Stimulated activated CD8-positive, alpha-beta memory T cell treated with anti-CD3 and anti-CD28 coated beads, Interleukin-4, amount 100 ng/mL, for 4 hours (primary cell): ENCODE measurements at places on chromosomes 4 and X.

- DNase-seq, result no peak
These were observed 2.9 kb downstream of the UBA6 start for GRCh38 chr4:67697860-67698687.

DNA sequence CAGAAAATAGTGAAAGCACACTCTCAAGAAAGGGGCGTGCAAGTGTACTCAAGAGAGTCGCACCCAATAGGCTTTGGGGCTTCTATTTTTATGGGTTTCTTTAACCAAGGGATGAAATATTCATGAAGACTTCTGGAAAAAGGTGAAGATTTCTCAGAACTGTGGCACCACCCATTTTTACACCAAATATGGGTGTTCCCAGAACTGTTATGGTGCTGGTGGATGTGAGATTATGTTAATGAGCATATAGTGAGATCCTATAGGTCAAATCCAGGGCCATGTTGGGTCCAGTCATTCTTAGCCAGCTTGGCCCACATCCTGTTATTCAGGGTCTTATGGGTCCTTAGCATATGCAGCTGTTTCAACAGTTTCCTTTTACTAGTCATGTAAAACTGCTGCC is 61.0 kb upstream of the SMIM10 start:
- DNase-seq, result no peak

DNA sequence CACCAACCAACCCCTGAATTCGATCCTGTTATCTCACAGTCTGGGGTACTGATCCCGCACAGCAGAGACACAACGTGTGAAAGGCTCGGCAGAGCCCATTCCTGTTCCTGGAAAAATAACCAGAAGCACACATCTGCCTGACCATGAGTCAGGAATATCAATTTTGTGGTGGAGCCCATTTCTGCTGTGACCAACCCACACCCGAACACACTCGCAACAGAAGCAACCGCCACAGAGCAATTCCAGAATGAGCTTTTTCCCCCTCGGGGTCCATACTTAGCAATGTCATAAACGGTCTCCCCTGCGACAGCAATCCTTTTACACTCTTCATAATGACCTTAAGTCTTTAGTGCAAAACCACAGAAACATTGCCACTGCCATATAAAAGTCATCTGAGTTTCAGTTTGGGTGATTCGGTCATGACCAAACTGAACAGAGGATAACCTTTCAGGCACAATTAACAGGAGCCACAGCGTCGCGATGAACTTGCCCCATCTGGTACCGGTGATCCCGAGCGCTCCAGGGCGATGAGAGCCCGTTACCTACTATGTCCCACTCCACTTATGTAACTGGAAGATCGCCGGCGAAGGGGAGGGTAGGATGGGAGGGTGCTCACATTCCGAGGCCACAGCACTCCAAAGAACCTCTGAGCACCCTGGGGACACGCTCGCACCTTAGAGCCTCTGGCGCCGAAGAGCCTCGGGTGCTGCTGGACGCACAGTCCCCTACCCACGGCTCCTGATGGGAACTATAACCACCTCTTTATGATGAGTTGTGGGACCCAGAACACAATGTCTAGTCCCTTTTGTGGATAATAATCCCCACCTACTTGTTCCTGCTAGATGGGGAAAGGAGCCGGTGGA is 1.1 kb downstream of the MECP2 start:
- no peak for DNase-seq

- DNase-seq, result no peak
These were observed 12.5 kb downstream of the HS3ST1 start for GRCh38 chr4:11416071-11416766.

DNA sequence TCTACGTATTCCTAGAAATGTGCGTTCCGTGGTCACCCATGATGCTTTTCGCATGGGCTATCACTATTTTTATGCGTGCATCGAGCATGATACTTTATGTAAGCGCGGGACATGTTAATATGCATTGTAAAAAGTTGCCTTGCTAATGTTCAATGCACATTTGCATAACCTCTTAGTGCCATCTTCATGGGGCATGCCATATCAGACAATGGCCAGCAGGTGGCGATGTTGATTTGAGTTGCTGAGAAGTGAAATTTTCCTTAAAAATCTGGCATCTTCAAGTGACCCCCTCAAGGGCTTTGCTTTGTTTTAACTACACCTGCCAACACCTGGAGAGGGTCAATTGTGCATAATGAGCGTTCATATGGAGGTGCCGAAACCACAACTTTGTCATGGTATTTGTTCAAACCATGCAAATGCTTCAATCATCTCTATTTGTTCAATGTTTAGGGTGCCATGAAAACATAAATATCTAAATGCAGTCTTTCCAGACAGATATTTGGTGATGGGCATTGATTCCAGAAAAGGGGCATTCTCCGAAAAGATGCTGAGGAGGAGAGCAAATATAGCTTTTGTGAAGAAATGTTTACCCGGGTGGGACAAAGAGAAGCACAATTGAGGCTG is 833.9 kb upstream of the PRKX start:
- no peak for DNase-seq

- no peak for DNase-seq
These were observed 158.4 kb downstream of the TENT5D start for GRCh38 chrX:80578517-80579105.

DNA sequence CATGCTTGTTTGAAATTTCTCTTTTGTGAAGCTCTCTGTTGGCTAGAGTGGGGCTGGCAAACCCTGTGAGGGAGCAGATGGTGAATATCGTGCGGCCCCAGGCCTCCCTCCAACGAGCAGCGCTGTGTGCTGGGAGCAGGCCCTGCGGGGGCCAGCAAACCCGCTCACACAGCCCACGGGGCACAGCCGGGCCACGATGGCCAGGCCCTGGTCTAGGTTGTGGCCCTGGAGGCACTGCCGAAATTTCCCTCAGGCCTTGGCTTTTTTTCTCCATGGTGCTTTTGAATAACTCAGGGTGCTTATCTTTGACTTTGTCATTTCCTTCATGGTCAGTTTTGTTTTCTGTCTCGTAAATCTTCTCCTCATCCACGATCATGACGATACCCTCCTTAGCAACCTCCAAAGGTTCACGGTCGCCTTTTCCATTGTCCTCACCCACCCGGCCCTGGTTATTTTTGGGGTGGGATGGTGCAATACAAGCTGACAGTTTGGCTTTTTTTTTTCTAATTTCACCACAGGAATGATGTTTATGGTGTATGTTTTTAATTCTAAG is 20.7 kb downstream of the PCGF3 start:
- DNase-seq, result no peak

DNA sequence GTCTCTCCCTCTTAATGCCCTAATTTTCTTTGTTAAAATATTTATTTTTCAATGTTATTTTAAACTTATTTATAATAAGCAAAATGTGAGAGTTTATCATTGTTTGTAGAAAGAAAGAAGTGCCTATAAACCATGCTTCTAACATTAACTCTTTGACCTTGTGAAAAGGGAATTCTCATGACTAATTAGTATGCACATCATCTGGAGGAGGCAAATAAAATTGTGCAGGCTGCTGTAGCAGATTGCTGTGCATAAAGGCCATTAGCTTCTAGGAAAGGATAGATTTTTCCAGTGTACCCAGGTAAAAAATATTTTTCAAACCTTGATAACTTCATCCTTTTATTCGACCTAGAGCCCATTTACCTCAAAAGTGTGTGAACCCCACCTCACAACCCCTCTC is 84.6 kb upstream of the GUCY1A1 start:
- no peak for DNase-seq

DNA sequence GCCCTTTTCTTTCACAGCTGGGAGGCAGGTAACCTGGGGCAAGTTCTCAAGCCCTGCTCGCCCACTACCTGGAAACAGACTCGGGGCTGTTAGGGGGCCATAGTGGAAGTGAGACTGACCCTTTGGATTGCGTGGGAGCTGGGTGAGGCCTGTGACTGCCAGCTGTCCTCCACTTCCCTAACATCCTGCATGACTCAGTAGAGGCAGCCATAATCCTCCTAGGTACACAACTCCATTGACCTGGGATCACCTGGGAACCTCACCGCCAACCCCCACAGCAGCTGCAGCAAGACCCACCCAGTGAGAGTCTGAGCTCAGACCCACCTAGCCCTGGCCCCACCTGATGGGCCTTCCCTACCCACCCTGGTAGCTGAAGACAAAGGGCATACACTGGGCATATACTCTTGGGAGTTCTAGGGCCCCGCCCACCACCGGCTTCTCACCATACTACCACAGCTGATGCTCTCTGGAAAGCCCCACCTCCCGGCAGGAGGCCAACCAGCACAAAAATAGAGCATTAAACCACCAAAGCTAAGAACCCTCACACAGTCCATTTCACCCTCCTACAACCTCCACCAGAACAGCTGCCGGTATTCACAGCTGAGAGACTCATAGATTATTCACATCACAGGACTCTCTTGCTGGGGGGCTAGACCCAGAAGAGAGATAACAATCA is 61.1 kb upstream of the DCTD start:
- no peak for DNase-seq

DNA sequence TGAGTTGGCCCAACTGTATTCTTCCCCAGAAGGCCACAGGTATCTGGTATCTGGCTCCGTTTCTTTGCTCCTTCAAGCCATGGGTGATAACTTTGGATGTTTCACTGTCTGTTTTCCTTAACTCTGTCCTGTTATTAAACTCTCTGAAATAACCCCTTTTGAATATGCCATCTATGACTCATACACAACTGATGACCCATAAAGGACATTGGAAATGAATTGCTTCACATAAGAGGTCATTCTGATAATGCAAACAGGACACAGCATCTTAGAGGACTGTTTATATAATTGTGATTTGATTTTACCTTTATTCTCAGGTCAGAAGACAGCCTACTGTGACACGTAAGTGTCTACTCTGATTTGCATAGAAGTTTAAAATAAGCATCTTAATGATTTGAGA is 227.7 kb downstream of the VEGFC start:
- no peak for DNase-seq
